ENCODE measurements at places on chromosomes 5 and 9.

- DNase-seq = no peak
- no peaks in the 10 kb centered on the region for H3K27me3 ChIP-seq
- H3K27ac ChIP-seq = no peak overlapping the region
- H3K36me3 ChIP-seq = no peaks in the 10 kb centered on the region
These were observed 11.8 kb upstream of the CXXC5 start for GRCh38 chr5:139636207-139636792.

DNA sequence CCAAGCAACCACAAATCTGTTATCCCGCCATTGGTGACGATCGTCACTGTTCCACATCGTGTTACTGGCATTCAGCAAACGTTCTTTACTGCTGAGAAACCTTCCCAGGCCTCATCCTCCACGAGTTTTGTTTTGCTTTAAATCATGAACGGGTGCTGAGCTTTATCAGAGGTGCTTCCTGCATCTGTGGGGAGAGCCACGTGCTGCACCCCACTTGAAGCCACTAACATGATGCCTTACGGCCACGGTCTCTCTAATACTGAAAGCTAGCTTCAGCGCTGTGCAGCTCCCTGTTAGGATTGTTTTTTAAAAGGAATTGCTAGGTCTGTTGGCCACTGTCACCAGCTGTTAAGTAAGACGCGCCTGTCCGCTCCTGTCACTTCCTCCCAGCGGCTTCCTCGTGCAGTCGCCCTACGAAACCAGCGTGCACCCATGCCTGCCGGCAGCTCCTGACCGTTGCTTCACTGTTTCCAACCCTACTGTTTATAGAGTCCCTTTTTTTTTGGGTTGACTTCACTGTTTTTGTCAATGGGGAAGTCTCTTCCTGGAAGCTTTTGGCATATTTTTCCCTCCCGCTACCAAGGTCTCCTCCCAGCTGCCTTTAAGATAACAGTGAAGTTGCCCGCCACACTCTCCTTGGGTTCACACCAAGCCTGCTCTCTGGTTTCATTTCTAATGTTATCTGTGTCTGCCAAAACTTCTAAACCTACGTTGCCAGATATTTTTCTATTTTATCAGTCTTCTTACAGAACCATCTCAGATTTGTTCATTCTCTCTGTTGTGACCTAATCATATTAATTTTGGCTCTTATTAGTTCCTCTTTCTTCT lies 20.3 kb downstream of the LPCAT1 start:
- H3K4me3 ChIP-seq = no peak overlapping the region
- 0 out of 2 replicates have a peak, but pooled peaks cover 5% of the 10 kb centered on the region for H3K36me3 ChIP-seq

GRCh38 chr9:20191228-20191840 lies 402.5 kb upstream of the SLC24A2 start:
- H3K36me3 ChIP-seq = no peaks in the 10 kb centered on the region
- no peak overlapping the region for H3K4me3 ChIP-seq
- no peaks in the 10 kb centered on the region for H3K27me3 ChIP-seq
- no peak for DNase-seq
- peaks cover 8% of the 10 kb centered on the region for H3K4me1 ChIP-seq

- no peak within 1 kb of the TSS for H3K27ac ChIP-seq
- peak; percentile 88 for DNase-seq
- peaks cover 100% of the 10 kb centered on the region for H3K27me3 ChIP-seq
- H3K36me3 ChIP-seq = no peaks in the 10 kb centered on the region
- H3K4me3 ChIP-seq = peak within 1 kb of the TSS; percentile 70
- peaks cover 48% of the 10 kb centered on the region for H3K4me1 ChIP-seq
These were observed at the start of gene DMRT3 for GRCh38 chr9:976258-976942. Gene DMRT3, plus strand, starts transcription at chr9:976655. Its CDS starts 347 bp downstream, at chr9:977002.

All from GM23338 (cell line).